ENCODE measurements at places on chromosomes 7 and 10.

DNA sequence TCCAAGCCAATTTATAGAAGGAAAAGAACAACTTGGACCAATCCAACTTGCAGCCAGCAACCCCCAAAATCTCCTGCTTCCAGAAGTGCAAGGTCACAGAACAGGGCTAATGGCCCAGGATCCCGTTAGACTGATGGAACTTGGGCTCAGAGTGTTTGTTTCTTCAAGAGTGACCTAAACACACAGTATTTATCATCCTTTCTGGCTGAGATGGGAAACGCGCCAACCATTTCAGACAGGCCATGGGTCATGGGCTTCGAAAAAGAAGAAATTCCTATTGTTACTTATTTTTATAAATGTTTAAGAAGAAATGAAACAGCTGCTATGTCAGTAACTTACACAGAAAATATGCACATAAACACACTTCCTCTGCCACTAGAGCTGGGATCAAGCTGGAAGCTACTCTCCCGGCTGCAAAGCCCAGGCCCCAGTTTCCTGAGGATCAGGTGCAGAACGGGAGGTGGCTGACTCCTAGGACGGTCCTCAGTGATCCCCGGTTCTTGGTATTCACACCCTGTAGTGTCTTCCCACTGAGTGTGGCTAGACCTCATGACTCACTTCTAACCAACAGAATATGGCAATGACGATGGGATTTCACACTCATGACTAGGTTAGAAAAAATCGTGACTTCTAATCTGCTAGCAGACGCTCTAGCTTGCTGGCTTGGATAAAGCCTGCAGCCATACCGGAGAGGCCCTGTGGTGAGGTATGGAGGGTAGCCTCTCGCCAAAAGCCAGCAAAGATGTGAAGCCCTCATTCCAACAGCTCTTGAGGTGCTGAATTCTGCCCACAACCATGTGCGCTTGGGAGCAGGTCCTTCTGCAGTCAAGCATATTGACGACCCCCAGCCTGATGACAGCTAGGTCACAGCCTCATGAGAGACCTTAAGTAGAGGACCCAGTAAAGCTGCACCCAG lies 60.2 kb downstream of the CHST15 start:
- DNase-seq, result no peak

DNA sequence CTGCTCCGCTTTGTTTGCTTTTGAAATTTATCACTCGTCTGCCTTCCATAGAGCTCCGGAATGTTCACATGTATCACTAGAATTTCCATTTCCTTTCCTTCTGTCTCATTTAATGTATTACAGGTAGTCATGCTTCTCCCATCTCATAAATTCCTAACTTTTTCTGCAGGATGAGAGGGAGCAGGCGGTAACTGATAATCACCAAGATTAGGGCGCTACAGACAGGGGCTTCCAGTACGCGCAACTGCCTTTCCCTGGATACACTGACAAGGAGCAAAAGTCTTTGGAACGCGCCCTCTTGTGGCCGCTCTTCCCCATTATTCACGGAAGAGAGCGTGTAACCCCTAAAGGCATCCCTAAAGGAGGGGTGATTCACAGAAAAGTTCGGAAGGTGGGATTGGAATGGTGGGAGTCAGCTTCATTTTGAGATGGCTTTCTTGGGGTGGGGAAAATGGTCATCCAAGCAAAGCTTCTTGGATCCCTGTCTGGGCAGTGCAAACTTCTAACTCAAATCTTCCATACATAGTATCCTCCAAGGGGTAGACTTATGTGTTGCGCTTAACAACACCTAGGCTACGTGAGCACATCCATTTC lies 6.5 kb downstream of the INHBA start:
- peak; percentile 60 for DNase-seq

DNA sequence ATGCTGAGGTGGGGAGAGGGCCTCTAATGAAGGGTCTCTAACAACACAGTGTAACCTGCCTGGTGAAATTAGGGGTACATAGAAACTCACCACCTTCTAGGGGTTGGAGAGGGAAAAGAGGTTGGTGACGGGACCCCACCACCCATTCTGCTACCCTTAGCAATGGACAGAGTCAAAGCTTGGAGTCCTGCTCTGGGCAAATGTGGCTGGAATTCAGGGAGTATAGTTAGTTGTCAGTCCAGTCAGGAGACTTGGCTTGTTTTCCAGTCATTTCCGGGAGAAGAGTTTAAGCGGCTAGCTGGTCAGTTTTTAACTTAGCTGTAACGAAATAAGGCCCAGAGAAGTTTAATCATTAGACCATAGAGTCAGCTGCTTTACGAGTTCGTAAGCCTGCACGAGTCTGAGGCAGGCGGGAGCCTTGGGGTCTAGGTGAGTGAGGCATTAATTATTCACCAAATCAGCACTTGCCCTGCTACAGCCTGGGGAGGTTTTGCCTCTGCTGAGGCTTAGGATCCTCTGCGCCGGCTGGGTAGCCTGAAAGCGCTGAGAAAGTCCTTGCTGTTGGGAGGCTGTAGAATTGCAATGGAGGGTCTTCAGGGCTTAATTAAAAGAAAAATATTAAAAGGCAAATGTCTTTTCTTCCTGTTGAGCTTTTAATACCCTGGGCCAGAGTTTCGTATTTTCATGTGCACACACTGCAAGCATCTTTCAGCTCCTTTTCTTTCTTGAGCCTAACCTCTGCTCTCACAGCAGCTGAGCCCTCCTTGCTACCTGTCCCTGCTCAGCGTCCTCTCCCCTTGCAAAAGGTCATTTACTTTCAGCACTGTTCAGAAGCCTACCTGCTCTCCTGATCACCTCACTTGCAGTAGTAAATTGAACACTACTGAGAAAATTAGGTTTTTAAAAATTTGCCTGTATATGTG lies 1.5 kb upstream of the LAMB1 start:
- DNase-seq, result no peak

DNA sequence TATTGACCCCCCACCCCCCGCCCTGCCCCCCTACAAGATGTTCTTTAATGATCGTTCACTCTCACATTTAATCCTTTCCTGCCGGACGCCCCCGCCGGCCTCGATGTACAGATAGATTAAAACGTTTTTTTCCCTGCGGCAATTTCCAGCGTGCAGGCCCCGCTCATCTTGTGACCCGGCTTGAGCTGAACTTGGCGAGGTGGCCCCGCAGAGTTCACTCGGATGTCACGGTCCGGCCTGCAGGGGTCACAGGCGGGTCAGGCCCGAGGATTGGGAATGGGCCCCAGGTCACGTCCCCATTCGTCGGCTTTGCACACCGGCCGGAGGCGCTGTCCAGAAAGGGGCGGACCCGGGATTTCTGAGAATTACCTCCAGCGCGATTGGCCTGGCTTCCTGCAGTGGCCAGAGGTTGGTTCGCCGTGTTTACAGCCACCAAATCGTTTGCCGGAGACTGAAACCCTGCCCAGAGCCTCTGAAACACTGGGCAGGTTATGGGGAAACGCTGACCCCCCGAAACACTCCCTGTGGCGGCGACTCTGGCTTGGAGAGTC lies 1.9 kb upstream of the CYP26A1 start:
- DNase-seq, result no peak

- no peak for DNase-seq
Measured at GRCh38 chr7:155761162-155761561, 51.1 kb downstream of the SHH start.

- no peak for DNase-seq
Measured at GRCh38 chr10:132781556-132781955, 4.4 kb downstream of the NKX6-2 start.

DNA sequence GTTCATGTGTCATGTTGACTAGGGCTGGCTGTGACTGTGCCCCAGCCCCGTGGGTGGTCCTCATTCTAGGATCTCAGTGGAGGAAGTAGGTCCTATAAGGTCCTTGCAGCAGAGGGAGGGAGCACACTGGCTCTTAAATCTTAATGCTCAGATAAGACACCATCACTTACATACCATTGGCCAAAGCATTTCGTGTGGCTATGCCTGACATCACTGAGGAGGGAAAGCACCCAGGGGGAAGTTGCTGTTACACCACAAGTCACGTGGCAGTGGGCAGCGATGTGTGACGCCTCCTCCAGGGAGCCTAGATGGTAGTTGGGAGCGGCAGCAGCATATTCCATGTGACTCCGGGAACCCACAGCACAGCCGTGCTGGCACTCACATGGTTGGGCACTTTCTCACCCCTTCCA lies 224.7 kb upstream of the SH2B2 start:
- DNase-seq, result no peak
